ENCODE measurements at places on chromosomes 13 and 19.
A peak's percentile ranks its signal among the peaks of the same experiment; 100 is the strongest.

DNA sequence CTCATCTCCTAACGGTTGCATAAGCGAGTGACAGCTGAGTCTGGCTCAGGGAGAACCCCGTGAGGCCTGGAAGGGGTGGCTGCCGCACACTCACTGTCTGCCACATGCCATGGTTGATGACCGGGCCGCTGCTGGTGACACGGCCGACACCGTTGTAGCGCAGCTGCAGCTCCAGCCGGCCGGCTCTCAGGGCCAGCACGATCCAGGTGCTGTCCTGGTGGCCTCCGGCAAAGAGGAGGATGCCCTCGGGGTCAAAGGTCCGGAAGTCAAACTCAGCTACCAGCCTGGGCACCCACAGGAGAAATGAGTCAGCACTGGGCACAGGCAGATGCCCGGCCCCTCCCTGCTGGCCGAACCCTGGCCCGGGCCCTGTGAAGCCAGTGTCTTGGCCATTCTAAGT lies 31.7 kb downstream of the GAS6 start:
- DNase-seq, result no peak

- DNase-seq, result no peak
Measured at GRCh38 chr19:43675269-43675879, 5.4 kb upstream of the PLAUR start.

DNA sequence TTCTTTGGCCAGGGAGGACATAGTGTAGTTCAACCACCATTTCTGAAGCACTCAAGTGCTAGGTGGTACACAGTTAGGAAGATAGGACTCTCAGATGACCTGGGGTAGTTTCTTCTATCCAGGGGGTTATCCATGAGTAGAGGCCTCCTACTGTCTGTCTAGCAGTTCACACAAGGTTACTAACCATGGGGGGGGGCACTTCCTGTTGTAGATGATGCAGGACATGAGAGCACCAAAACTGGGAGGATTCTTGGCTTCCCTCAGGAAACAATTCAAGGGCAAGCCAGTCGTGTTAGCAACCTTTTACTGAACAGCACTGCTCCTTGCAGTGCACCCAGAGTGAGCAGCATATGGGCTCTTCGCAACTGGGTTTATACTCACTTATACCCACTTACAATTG lies 8.9 kb upstream of the TPP2 start:
- no peak for DNase-seq

DNA sequence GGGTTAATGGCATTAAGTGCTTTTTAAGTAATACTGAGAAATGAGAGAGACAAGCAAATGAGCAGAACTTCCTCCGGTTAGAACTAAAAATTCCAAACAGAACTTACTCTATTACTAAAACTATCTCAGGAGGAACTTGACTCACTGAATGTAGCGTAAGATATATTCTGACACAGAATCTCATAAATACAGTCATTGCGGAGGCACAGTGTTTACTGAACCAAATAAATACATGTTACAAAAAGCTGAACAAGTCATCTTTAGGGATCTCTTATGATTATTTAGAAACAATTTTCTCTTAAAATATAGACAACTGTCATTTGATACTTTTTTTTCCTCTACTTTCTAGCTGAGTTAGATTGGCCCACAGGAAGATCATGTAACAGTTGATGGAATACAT lies 283.1 kb downstream of the KLF12 start:
- no peak for DNase-seq

- DNase-seq, result no peak
Measured at GRCh38 chr13:99996381-99996973, 14.9 kb downstream of the ZIC2 start.

DNA sequence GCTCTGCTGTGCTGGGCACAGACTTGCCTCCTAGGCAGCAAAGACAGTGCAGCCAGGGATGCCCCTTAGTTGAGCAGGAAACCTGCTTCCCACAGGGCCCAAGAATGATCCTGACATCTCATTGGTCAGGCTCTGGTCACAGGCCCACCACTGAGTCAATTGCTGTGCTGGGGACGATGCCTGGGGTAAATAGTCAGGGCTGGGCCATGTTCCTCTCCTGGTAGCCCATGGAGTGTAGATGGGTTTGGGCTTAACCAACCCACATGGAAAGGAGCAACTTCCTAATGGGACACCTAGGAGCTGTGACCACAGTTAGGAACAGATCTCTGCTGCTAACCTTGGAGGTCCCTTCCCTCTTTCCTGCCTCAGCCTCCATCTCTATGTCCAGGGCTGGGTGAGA lies 212.5 kb upstream of the ZNF536 start:
- DNase-seq, result no peak

GRCh38 chr19:55494172-55494761 lies 6.0 kb downstream of the SSC5D start:
- no peak for DNase-seq

DNA sequence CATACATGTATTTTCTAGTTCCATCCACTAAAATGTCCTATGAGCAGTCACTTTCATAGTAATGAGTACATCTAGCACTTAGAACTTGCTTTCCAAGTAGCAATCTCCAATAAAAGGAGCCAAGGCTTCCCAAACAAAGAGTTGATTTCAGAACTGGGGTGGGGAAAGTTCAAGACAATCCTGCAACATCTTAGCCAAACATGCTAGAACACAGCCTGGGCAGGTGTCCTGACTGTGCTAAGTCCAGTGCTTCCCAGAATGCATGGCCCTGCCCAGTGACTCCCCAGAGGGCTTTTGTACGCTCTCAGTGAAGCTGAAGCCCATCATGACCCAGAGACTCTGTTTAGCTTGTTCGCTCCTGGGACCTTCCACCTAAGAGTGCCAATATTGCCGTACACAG lies 106.7 kb upstream of the UBAC2 start:
- no peak for DNase-seq

DNA sequence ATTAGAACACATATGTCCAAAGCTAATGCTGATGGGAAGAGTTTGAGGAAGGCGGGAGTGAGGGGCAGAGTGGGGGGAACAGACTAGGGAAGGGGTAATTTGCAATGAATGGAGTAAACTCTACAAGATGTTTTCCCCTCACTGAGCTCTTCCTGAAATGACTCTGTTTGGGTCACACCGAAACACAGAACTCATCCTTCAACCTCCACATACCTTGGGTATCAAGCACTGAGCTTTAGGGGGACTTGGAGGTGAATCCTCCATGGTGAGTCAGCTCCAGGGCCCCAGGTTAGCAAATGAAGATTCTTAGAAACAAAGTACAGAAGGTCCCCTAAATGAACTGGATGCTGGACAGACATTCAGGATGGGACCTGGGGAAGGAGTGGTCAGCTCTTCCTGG lies 1.3 kb upstream of the SIGLEC10 start:
- no peak for DNase-seq

DNA sequence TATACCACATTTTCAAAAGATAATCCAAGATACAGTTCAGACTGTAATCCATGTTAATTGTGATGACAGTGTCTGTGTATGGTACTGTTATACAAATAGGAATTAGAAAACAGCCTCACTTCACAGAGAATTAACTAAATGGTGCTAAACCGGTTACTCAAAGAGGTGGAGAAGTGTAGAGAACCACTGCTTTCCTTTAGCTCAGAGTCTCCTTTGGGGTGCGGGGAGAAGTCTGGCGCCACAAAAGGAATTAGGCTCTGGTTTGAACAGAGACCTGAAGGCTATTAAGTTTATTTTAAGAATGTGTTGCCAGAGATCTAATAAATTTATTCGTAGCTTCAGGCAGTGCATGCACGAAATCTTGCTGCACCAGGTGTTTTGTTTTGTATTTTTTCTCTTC lies 65.8 kb downstream of the FREM2 start:
- no peak for DNase-seq

DNA sequence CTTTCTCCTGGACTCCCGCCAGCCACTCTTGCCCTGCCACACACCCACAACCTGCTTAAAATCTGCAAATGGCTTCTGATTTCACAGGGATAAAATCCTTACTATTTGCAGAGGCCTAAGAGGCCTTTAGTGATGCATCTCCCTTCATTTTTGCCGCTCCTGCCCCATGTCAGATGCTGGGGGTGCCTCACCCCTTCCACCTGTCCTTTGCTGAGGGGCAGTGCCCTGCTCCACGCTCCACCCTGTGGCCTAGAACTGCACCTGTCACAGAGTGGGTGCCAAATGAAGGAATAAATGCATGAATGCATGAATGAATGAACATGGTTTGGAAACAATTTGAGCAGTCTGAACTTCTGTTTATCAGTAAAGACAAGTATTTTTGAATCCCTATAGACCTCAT lies 34.1 kb upstream of the UQCRFS1 start:
- DNase-seq, result no peak

DNA sequence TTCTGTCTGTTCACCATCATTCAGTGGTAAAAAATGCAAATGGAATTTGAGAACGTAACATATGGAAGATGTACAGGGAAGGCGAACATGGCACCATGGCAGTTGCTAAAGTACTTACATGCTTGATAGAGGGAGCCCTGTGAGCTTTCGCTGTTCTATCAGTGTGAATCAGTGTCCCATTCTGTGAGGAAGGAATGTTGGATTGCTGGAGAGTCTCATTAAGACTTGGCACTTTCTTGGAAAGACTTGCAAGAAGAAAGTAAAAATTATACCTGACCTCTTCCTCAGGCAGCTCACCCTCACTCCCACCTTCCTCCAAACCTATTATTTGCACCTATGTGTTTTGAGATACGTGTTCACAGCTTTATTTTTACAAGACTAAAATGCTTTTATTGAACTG lies 43.5 kb downstream of the FREM2 start:
- DNase-seq, result no peak

DNA sequence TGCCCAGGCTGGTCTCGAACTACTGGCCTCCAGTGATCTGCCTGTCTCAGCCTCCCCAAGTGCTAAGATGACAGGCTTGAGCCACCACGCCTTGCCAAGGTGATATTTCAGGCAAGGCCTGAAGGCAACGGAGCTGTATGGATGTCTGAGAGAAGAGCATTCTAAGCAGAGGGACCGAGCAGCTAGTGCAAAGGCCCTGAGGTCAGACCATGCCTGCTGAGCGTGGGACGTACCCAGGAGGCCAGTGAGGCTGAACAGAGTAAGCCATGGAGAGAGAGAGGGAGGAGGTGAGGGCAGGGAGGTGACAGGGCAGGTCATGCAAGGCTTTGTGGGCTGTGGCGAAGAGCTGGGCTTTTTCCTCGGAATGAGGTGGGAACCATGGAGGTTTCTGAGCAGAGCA lies 3.4 kb upstream of the SLC44A2 start:
- DNase-seq, result no peak

DNA sequence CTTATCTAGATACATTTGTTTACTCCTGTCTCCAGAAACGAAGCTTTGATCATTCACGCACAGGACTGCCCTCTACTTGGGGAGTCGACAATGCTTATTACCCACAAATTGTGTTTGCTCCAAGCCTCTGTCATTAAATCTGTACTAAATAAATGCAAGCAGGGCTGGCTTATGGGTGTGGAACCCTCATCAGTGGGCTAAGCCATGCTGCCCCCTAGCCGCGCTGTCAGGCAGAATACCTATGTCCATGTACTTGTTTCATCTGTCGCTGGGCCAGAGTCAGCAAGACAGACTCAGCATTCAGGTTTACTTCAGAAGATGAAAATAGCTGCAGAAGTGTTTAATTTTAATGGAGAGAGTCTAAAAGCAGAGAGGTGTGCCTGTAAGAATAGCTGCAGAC lies 110.0 kb upstream of the PRR20A start:
- DNase-seq, result no peak

GRCh38 chr19:51695088-51695487 lies 2.0 kb downstream of the SPACA6 start:
- DNase-seq, result no peak

GRCh38 chr19:9431475-9431874 lies 3.9 kb downstream of the ZNF266 start:
- peak; percentile 13 for DNase-seq

DNA sequence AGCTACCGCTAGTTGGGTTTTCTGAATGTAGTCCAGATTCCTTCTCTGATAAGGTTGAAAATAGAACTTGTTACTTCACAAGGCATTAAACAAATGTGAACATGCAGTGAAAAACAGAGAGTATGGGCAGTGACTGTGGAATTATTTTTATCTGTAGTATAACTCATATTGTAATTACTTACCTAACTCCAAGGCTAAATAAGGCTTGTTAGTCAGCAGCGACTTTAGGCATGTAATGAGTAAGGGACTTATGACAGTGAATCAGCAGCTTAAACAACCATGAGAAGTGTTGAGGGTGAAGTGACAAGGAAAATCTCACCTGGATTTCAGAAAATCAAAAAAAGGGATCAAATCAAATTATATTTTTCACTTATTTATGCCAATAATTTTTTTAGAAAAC lies 1719.5 kb upstream of the MIR17HG start:
- DNase-seq, result no peak

GRCh38 chr13:59247171-59247570 lies 916.6 kb downstream of the DIAPH3 start:
- no peak for DNase-seq

DNA sequence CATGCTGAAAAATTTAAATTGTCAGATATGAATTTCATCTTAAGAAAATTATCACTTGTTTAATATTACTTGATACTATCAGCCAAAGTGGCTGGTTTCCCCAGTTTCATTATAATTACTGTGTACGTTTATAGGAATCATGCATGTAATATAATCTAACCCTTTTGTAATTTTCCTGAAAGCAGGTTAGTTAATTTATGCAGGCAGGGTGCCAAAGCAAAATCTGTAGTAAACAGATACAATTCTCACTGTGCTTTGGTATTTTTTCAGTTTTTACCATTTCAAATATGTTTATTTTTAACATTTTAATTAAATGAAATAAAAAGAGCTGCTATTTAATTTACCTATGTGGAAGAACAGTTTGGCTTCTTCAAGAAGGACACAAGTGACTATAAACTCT lies 1227.5 kb upstream of the MIR17HG start:
- no peak for DNase-seq
